ENCODE measurements at places on chromosomes 13 and 19.

- no peak for DNase-seq
These were observed 105.6 kb upstream of the SERP2 start for GRCh38 chr13:44267980-44268379.

- DNase-seq, result no peak
These were observed 121.0 kb downstream of the CRYL1 start for GRCh38 chr13:20404488-20405222.

GRCh38 chr13:112583592-112584277 lies 4.2 kb downstream of the TUBGCP3 start:
- DNase-seq, result no peak

- DNase-seq, result no peak
These were observed 130.6 kb downstream of the COG6 start for GRCh38 chr13:39786091-39786490.

DNA sequence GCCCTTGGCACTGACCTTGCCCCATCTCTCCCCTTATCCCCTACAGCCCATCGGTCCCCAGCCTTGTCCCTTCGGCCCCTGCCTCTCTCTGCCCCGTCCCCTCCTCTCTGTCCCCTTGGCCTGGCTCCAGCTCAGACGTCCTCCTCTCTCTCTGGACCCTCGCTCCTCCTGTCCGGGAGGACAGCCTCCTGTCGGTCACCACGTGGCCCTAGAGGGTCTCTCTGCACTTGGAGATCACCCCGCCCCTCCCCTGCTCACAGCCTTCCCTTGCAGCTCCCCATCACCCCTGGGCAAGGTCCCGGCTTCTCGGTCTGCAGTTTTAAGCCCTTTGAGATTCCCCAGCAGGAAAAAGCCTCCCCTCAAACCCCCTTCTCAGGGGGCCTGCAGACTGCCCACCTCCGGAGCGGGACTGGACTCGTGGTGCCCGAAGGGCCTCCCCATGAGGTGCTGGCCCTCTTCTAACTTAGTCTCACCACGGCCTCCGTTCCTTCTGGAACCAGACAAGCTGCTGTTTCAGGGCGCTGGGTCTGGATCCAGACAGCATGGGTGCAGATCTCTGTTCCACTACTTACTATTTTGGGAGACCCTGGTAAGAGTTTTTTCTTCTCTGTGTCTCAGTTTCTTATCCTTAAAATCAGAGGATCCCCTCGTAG lies 3.3 kb upstream of the KLK15 start:
- no peak for DNase-seq

- peak; percentile 34 for DNase-seq
These were observed 24.2 kb downstream of the C19orf12 start for GRCh38 chr19:29690842-29691241.

DNA sequence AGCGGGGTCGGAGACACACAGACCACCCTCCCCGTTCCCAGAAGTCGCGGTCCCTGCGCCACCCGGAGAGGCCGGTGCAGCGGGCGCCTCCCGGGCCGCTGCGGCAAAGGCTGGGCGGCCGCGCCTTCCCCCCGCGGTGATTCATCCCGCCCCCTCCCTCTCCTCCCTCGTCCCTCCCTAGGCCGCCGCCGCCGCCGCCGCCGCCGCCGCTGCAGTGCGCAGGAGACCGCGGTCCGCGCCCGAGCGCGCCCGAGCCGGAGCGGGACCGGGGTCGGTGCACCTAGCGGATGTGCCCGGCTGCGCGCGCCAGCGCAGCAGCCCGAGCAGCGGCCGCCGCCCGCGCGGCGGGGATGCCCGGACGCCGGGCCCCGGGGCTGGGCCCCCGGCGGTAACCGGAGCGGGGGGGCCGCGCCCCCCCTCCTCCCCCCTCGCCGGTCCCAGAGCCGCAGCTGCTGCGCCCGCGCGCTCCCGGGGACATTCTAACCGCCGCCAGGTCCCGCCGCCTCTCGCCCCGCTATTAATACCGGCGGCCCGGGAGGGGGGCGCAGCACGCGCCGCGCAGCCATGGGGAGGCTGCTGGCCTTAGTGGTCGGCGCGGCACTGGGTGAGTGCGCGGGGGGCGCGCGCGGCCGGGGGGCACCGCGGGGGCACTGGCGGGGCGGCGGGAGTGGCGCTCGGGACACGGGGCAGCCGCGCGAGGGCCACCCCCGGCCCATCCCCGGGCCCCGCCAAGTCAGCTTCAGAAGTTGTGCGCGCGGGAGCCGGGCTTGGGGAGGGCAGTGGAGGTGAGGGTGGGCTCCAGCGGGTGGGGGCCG lies at the start of gene SCN1B:
Gene SCN1B, plus strand, starts transcription at position 214 of the 815 bp plus-strand sequence. Its CDS starts 351 bp downstream, at position 565.
- DNase-seq, result peak; percentile 61

DNA sequence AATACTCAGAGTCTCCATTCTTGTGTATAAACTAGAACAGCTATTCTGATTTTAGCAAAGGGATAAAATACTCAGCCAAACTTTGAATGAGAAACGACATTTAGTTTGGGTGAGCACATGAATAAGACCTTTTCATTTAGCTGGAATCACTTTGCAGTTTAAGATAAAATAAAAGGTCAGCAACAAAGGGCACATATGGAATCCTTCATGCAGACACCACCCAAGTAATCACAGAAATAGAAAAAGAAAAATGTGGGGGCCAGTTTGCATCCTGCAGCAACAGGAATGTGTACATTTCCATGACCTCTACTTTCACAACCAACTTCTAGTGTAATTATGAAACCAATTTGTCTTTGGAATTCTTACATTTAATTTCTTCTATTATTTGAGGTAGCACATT lies 1637.4 kb downstream of the PCDH9 start:
- DNase-seq, result no peak

- DNase-seq, result no peak
These were observed 8.0 kb downstream of the C19orf25 start for GRCh38 chr19:1471010-1471514.

- no peak for DNase-seq
These were observed 103.9 kb upstream of the SOX1 start for GRCh38 chr13:111963031-111963430.

GRCh38 chr13:87887459-87888123 lies 216.4 kb downstream of the SLITRK5 start:
- DNase-seq, result no peak

- DNase-seq, result no peak
These were observed 8.0 kb downstream of the SPHK2 start for GRCh38 chr19:48627201-48627864.

DNA sequence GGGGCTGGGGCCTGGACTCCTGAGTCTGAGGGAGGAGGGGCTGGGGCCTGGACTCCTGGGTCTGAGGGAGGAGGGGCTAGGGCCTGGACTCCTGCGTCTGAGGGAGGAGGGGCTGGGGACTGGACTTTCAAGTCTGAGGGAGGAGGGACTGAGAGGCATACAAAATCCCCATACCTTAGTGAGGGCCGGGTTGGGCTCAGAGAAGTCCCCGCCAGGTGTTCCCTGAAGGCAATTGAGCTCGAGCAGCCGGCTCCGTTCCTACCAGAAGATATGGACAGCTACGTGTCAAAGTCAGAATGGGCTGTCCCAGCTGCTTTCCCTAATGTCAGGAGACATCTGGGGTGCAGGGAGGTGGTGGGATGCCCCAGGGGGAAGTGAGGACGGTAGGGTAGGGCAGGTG lies 9.5 kb downstream of the PHLDB3 start:
- DNase-seq, result no peak

DNA sequence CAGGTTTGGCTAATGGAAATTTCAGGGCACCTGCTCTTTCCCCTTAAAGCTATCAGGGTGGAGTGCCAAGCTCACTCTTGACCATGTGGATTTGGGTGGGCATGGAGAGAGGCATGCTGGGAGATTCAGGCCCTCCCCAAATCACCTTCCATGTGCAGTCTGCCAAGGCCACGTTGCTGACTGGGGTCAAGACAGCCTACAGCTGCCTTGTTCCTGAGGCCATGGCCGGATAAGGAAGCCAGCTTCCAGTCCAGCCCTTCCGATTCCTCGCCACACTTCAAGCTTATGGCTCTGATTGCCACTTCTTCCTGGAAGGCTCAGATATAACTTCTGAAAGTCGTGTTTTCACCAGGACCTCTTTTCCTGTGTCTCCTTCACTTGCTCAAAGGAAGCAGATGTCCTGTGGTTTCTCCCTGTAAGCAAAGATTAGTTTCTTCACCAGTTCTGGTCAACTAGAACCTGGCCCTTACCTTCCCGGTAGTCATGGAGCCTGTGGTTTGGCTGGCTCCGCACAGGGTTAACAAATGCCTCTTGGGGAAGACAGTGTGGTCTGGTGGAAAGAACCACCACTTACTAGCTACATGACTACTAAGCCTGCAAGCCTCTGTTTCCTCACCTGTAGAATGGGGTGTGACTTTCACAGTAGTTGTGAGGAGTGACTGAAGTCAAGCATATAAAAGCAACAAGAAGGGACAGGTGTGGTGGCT lies 16.1 kb upstream of the TPT1 start:
- DNase-seq, result no peak

- DNase-seq, result no peak
These were observed 2.2 kb upstream of the PRKD2 start for GRCh38 chr19:46718934-46719622.

DNA sequence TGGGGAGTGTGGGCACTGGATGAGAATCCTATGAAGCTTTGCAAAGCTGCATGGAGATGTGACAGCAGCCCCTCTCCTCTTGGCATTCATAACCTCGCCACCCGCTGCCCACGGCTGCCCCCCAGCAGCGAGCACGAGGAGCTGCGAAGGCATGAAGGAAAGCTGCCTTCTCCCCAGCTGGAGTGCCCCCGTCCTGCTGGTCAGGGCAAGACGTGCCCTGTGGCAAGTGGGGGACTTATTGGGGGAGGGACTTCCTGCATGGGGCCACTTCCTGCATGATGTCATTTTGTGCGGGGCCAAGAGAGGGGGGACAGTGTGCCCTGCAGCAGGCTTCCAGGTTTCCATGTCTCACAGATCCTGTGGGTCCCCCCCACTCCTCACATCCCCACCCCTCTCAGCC lies 85.9 kb downstream of the TSHZ3 start:
- no peak for DNase-seq

- DNase-seq, result peak; percentile 84
These were observed at the start of gene PIP5K1C for GRCh38 chr19:3700242-3701032. Gene PIP5K1C, minus strand, starts transcription at chr19:3700468. Its CDS starts 78 bp downstream, at chr19:3700390.

- no peak for DNase-seq
These were observed 2.4 kb upstream of the PTGER1 start for GRCh38 chr19:14477418-14478112.

- no peak for DNase-seq
These were observed 26.4 kb downstream of the DNM2 start for GRCh38 chr19:10744253-10744798.

GRCh38 chr13:110397436-110398115 lies 90.5 kb downstream of the COL4A2 start:
- DNase-seq, result no peak

GRCh38 chr19:51549533-51550324 lies 18.3 kb upstream of the SIGLEC6 start:
- no peak for DNase-seq

DNA sequence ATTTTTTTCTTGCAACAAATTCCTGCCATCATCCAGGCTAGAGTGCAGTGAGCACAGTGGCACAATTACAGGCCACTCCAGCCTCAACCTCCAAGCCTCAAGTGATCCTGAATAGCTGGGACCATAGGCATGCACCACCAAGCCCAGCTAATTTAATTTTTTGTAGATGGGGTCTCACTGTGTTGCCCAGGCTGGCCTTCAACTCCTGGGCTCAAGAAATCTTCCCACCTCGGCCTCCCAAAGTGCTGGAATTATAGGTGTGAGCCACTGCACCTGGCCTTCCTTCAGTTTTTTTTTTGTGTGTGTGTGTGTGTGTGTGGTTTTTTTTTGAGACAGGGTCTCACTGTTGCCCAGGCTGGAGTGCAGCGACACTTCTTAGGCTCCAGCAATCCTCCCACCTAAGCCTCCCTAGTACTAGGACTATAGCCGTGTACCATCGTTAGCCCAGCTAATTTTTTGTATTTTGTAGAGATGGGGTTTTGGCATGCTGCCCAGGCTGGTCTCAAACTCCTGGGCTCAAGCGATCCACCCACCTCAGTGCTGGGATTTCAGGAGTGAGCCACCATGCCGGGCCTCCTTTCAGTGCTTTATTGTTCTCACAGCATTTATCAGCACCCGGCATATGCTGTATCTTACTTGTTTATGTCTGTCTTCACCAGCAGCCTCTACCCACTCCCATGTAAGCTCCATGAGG lies 5.9 kb upstream of the SRRM5 start:
- DNase-seq, result no peak

GRCh38 chr13:93848247-93848646 lies 621.6 kb downstream of the GPC6 start:
- DNase-seq, result no peak

- peak; percentile 34 for DNase-seq
These were observed 4.3 kb downstream of the BBC3 start for GRCh38 chr19:47226426-47227351.

GRCh38 chr19:22052644-22053013 lies 345 bp downstream of the ZNF257 start:
- no peak for DNase-seq

- DNase-seq, result no peak
These were observed 3.6 kb upstream of the N4BP2L2 start for GRCh38 chr13:32542221-32542620.

DNA sequence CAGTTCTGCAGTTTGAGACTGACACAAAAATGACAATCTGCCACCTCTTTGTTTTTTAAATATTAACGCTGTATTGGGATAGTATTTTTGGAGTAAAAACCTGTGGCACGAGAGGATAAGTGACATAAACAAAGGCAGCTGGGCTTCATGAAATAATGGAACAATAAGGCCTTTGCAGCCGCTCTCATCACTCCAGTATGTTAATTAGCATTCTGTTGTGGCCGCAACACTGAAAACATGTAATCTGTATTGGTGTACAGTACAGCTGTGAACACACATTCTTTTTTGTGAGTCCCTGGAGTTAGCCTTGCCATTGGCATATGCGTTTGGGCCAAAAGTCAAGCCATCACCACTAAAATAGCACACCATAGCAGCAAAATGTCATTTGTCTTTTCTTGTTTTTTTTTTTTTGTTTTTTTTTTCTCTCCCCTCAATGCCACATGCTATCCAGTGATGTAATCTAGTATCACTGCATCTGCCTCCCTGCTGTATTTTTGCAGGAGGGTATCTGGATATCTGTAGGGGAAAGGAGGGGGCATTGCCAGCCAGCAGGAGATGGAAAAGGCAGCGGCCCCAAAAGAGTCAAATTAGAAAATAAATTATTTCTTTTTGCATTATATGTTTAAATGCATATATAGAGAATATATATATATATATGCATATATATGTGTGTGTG lies 885 bp upstream of the ZNF536 start:
- DNase-seq, result no peak

DNA sequence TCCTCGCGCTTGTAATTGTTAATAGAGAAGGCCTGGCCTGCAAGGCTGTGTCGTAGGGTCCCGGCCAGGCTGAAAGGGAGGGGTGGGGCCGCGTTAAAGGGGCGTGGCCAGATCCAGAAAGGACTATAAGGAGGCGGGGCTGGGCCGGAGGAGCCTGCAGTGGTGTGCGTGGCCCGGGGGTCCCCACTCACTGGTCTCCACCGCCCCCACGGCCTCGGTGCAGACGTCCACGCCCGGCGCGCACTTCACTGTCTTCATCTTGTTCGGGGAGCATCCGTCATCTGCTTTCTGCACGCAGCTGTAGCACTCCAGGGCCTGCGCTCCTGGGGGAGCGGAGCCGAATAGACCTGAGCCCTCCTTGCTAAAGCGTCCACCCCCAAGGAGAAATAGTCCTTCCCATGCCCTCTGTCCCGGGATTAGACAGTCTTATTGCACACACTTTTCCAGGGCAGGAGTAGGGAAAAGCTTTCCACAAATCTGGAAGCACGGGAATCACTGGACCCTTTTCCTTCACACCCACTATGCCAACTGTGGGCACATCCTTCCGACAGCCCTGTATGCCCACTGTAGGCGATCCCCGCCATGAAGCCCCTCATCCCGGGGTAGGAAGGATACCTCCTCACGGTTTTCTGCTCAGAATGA lies 1.2 kb downstream of the LYPD3 start:
- no peak for DNase-seq

All from T1000 (cell line).